ENCODE measurements at places on chromosomes 3 and 15. TPM values are rescaled to one million over a fixed set of nuclear protein-coding genes. Genes with fewer than 3 reads are reported as not detected.

DNA sequence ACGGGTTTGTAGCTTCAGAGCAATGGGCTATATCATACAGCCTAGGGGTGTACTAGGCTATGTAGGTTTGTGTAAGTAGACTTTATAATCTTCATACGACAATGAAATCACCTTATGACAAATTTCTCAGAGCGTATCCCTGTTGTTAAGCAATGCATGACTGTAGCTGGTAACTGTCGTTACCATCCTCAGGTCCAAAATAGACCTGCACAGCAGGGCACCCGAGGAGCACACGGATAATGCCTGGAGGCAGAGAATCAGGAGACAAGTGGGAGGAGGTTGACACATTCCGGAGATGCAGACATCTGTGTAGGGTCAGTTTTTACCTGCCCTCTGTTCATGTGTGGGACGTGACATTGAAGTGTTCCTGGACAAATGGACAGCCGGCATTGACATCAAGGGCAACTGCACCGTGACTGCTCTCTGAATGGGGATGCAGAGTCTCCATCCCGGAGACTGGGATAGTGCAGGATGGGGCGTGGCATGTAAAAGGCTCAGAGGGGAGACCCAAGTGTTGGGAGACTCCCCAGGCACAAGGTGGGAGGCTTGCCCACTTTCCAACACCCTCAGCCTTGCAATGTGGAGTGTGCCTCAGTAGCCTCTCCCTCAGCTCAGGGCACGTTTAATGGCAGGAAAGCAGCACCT is 45.9 kb upstream of the PGPEP1L start:
- no peak for DNase-seq

DNA sequence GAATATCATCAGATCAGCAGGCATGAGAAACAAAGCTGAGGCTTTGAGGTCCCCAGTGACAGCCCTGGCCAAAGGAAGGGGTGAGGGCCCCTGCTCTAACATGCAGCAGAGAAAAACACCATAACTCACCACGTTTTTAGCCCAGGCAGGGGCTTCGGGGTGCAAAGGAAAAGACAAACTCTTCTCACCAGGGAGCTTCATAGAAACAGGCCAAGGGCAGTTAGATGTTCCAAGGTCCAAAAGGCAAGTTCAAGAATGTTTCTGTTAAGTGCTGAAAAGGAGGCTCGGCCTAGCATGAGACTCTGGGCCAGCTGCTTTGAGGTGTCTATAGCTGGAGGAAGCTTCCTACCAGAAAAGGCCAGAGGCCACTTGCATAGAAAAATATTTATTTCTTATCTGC is 608.4 kb upstream of the CFAP20DC start:
- no peak for DNase-seq

- no peak for DNase-seq
Measured at GRCh38 chr3:105529456-105529855, 162.7 kb downstream of the ALCAM start.

DNA sequence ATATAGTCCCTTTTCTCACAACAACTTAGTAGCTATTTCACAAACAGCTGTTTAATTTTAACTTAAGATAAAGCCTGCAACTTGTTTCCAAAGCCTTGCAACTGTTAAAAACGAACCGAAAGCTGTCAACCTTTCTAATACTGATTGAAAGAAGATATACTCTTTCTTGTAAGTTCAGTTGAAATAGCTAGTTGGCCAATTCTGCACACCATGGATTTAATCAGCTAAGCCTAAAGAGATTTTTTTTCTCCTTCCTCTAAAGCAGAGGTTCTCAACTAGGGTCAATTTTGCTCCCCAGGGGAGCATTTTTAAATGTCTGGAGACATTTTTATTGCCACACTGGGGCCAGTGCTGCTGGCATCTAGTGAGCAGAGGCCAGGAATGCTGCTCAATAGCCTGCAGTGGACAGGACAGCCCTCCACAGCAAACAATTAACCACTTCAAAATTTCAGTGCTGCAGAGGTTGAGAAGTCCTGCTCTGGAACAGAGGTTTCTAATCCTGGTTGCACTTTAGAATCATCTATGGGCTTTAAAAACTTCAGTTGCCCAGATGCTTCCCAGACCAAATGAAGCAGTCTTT is 26.2 kb downstream of the MINDY4B start:
- no peak for DNase-seq

- DNase-seq = no peak
Measured at GRCh38 chr15:84608707-84609284, 8.0 kb downstream of the ZSCAN2 start.

DNA sequence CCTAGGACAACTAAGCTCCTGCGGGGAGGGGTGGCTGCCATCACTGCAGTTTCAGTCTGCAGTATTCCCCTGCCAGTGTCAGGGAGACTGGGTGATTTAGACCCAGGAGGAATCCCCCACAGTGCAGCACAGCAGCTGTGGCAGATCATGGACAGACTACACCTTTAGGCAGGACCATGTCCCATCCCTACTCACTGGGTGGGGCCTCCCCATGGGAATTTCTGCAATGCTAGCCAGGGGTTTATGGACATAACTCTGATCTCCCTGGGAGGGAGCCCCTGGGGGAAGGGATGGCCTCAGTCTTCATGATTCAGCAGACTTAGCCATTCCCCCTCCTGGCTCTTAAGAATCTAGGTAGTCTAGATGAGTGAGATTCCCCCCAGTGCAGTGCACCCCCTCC is 130.1 kb upstream of the STAC start:
- no peak for DNase-seq

DNA sequence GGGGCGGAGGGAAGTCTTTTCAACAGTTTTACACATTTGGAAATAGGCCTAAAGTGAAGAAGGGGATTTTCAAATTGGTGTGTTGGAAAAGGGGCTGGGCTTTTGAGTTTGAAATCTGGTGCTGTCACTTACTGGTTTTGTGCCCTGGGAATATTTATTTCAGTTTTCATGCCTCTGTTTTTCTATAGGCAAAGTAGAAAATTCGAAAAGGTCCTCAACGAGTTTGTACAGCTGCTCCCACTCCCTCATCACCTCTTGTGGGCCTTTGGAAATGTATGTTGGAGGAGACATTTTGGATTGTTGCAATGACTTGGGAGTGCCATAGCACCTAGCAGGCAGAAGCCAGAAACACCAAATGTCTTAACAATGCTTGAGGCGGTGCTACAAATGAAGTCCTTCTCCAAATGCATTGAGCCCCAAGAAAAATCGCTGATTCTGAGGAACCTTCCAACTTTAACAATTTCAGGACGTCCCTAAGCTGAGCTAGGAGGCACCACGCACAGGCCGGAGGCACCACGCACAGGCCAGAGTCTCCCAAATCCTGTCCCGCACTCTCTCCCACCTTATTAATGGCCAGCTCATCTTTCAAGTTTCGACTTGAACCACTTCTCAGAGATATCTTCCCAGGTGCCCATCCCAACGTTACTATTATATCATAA is 639 bp upstream of the POLR2M start:
- DNase-seq = no peak

- no peak for DNase-seq
Measured at GRCh38 chr15:35282965-35283496, 197.9 kb upstream of the NANOGP8 start.

- no peak for DNase-seq
Measured at GRCh38 chr3:126100269-126100633, 16.3 kb upstream of the SLC41A3 start.

DNA sequence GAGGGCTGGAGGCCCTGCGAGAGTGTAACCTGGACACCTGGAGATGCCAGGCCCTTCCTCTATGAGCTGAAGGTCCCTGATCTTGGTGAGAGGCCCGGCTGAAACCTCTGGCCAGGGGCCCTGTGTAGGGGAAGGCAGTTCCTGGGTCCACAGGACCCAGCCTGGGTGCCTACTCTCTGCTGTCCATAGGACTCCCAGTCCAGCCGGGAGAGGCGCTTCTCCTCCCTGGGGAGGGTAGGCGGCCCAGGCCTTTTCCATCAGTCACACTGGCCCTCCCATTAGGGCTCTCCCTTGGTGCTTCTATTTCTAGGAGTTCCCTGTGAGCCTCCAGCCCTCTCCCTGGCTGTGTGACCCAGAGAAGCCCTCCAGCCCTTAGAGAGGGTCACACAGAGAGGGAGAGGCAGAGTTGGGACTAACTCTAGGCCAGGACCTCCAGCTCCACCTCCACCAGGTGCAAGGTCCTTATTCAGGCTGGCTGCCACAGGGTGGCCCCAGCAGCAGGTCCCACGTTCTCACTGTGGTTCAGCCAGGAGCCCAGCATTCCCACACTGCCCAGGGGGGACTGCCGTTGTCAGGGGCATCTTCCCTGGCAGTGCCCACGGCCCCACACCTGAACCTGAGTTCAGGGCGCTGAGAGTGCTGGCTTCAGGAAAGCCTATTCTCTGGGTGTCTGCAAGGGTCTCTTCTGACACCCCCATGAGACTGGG is 146.8 kb downstream of the SMAD6 start:
- no peak for DNase-seq

GRCh38 chr3:30324587-30324986 is 281.8 kb upstream of the TGFBR2 start:
- no peak for DNase-seq

DNA sequence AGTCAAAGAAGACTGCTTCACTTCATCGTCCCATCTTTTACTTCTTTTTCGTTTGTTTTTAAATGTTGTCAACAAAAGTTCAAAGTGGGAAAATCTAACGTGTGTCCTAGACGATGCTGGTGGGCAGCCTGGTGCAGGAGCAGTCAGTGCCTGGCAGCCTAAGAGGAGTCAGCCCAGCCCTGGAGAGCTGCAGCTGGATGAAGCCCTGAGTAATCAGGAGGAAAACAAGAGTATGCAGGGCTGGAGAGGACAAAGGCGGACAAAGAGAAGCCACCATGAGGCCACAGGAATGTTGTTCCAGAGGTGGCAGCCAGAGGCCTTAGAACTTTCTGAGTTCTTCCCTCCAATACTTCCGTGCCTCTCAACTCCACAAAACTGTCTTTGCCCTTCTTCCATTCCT is 5.7 kb downstream of the ADAMTS17 start:
- DNase-seq = no peak

DNA sequence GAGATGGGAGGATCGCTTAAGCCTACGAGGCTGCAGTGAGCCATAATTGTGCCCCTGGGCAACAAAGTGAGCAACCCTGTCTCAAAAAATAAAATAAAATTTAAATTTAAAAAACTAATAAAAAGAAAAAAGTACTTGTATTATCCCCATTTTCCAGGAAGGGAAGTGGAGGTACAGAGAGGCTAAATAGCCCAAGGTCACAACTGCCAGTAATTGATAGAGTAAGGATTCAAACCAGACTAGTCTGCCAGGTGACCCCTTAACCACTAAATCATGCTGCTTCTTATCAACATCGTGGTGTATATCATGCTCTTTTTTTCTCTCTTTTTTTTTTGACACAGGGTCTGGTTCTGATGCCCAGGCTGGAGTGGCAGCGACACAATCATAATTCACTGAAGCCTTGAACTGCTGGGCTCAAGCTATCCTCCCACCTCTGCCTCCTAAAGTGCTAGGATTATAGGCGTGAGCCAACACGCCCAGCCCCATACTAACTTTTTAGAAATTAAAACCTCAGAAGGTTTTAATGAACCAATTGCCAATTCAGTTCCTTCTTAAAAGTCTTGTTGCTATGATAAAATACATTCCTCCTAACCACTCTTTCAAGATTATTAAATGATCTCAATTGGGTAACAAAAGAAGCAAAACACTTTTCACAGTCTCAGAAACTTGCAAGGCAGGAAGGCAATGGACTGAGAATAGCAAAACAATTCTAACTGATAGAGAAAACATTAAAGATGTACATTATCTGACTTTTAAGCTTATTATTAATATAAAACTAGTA is 30.5 kb downstream of the HERC1 start:
- DNase-seq = no peak

GRCh38 chr15:55654561-55655031 is 66.5 kb upstream of the PYGO1 start:
- no peak for DNase-seq

GRCh38 chr3:4797201-4797705 is 182.0 kb upstream of the BHLHE40 start:
- no peak for DNase-seq

GRCh38 chr15:57920911-57921310 is 144.6 kb downstream of the ALDH1A2 start:
- no peak for DNase-seq

DNA sequence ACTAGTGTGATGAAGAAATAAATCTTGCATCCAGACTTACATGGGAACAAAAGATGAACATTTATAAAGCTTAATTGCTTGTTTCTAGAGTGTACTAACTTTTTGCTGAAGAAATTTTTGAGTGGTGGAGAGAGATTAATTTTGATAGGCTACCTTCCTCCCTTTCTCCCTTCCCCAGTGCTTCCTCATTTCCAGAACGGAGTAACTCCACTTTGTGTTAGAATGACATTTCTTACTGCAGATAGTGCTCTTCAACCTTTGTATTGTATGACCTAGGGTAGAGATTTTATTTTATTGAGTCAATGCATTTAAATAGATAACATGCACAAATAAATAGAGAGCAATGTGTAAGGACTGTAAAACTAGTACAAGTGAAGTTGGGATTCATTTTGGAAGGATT is 1.9 kb downstream of the ATP1B3 start:
- DNase-seq = no peak

- no peak for DNase-seq
Measured at GRCh38 chr3:37140899-37141541, 33.4 kb downstream of the LRRFIP2 start.

GRCh38 chr3:69085168-69085832 is 563 bp downstream of the ARL6IP5 start:
- no peak for DNase-seq

- DNase-seq = no peak
Measured at GRCh38 chr15:57092252-57092651, 173.8 kb downstream of the TCF12 start.

DNA sequence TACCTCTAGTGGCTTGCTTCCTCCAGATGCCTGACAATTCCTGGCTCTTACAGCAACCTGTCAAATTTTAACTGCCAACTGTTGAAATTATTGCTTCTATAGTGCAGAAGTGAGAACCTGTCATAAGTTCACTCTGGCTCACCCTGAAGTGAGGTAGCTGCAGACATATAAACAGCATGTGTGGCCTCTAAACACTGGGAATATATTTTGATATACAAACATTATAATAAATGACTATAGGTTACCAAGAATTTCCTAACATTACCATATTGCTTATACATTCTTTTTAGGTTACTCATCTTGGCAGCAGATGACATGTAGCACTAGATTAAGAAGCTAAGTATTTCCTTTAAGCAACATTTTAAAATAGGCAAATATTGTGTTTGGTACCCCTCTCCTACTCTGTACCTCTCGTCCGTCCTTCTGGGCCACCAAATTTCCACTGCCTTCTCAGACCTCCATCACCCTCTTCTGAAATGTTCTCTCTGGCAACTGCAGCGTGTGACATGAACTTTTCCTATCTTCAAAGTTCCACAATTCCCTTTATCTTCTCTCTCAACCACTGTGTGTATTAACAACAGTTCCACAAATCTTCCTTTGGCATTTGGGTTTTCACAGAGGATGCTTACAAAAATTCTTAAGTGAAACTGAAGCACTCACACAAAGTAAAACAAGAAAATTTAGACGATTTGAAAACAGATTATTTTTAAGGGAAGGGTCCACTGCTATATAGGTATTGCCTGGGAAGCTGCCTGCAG is 15.3 kb upstream of the XXYLT1 start:
- no peak for DNase-seq

The SNX4 gene
- 15.1 TPM for total RNA-seq

The MAPKAPK3 gene
- total RNA-seq = 263 TPM

The CACNA2D3 gene
- total RNA-seq = under 0.01 TPM

The CCDC33 gene
- total RNA-seq = not detected

The CCDC12 gene
- total RNA-seq = 41.7 TPM

The CIAO2A gene
- 26.4 TPM for total RNA-seq

The REC114 gene
- total RNA-seq = not detected

The LMAN1L gene
- 0.27 TPM for total RNA-seq

The RASGRF1 gene
- total RNA-seq = not detected

The WDR93 gene
- 0.27 TPM for total RNA-seq

The RETNLB gene
- not detected for total RNA-seq

The GPR62 gene
- under 0.01 TPM for total RNA-seq

Data from hematopoietic multipotent progenitor cell (in vitro differentiated cells).